ENCODE measurements at places on chromosomes 11 and 22.

DNA sequence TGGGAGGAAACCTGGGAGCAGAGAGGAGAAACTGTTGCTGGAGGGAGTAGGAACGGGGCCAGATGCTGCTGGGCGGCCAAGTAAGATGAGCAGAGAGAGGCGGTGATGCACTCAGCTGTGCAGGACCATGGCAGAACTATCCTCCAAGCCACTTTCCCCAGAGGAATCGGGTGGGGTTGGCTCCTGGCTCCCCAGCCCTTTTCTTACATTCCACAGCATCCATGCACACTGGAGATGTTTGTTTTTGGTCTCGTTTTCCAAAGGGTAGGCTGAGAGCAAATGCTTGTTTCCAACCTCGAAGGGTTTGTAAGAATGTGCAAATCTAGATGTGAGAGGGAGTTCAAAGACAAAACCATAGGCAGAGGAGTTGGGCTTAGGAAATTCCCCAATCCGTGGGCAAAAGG is 73.2 kb downstream of the DBX1 start:
- no peak for DNase-seq

GRCh38 chr11:78735711-78736110 is 161.0 kb upstream of the NARS2 start:
- no peak for DNase-seq

DNA sequence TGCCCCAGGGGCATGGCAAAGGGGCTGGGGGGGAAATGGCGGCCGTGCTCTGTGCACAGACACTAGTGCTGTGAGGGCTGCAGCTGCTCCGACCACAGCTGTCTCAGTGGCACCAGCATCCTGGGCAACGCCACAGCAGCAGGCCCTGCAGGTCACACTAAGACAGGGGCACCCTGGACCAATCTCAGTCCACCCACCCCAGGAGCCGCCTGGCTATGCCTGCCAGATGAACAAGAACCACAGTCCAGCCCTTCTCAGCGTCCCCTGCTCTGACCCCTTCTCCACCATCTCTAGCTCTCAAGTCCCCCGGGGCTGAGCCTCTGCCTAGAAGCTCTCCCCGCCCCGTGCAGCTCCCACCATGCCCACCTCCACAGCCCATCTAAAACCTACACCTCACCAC is 16.5 kb downstream of the TUBGCP6 start:
- DNase-seq, result no peak

GRCh38 chr11:69391192-69392103 is 90.0 kb upstream of the LINC01488 start:
- no peak for DNase-seq

GRCh38 chr11:67053896-67054329 is 2.7 kb upstream of the RHOD start:
- DNase-seq, result peak; percentile 63

GRCh38 chr22:43263645-43264514 is 76.9 kb upstream of the TTLL12 start:
- peak; percentile 96 for DNase-seq

GRCh38 chr11:13339195-13340153 is 61.9 kb downstream of the BMAL1 start:
- DNase-seq, result peak; percentile 27

DNA sequence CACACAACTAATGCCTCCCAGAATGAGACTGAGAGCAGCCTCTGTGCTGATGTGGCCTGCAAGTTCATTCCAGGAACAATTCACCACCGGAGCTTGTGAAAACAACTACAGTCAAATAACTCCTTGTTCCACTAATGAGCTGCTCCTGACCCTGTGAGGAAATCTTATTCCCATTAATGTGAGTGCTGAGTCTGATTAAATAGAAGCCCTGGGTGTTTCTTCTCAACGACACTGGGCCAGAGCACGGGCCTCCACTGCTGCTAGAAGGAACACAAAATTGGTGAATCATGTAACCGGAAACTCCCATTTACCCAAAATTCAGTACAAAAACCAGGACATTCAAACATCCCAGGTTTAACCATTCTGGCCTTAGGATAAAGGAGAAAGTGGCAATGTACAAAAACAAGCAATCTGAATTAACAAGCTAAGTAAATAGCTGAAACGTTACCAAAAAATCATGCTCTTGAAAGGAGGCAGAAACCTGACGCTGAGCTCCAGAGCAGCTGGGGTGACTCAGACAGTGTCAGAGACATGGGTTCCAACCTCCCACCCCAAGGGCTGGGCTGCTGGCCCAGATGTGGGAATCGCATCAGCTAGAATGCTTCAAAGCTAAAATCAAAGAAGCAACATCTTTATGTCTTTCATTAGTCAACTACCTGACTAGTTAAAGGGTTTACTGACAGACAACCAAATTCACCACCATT is 26.7 kb downstream of the SERGEF start:
- DNase-seq, result no peak

DNA sequence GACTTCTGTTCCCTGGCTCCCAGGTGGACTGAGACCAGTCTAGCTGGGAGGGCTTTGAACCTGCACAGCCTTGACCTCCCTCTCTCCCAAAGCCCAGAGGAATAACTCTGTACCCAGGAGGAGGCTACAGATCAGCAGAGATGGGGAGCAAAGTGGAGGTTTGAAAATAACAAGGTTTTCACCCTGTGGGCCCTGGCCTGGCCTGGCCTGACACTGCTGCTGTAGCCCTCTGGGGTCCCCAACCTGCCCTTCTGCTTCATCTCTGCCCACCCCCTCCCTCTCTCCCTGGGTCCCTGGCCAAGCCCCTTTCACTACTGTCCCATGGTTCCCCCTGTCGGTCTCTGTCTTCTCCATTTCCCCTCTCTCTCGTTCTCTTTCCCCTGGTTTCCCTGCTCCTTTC is 225.2 kb downstream of the BUD13 start:
- no peak for DNase-seq

- DNase-seq, result no peak
Measured at GRCh38 chr11:74577624-74578396, 14.6 kb upstream of the POLD3 start.

- DNase-seq, result peak; percentile 69
Measured at GRCh38 chr22:20494978-20495860, at the start of gene KLHL22. Gene KLHL22, minus strand, starts transcription at chr22:20495795. Its CDS starts 6,584 bp downstream, at chr22:20489211.

DNA sequence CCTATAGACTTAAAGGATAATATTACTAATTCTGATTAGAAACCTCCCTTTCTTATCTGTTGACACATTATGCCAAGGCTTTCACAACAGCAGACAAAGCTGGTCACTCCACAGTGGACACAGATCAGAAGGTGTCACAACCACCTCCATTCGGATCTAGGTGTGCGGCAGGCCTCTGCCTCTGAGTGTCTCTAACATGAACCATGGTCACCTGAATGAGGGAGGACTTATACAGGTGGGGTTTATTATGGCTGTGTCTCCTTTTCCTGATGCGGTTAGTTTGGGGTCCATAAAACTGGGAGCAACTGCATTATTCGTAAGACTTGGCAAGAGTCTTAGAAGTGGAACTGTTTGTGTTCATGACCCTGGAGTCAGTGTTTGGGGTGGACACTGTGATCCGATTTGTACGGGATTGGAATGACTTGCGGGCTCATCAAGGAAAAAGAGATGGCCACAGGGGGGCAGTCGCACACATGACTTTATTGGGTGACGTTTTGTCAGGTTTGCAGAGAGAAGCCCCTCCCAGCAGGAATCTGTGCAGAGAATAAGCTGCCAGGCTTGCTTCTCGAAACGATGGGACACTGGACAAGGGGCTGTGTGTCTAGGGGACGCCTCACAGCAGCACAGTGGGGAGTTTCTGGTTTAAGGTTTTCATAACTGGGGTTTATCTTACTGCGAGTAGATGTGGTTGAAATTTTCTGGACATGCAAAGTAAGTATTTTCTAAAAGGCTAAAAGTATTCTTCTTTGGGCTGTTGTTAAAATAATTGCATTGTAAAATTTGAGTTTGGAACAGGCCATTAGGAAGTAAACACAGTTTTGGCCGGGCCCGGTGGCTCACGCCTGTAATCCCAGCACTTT is 90.6 kb downstream of the GAB4 start:
- DNase-seq, result peak; percentile 70

DNA sequence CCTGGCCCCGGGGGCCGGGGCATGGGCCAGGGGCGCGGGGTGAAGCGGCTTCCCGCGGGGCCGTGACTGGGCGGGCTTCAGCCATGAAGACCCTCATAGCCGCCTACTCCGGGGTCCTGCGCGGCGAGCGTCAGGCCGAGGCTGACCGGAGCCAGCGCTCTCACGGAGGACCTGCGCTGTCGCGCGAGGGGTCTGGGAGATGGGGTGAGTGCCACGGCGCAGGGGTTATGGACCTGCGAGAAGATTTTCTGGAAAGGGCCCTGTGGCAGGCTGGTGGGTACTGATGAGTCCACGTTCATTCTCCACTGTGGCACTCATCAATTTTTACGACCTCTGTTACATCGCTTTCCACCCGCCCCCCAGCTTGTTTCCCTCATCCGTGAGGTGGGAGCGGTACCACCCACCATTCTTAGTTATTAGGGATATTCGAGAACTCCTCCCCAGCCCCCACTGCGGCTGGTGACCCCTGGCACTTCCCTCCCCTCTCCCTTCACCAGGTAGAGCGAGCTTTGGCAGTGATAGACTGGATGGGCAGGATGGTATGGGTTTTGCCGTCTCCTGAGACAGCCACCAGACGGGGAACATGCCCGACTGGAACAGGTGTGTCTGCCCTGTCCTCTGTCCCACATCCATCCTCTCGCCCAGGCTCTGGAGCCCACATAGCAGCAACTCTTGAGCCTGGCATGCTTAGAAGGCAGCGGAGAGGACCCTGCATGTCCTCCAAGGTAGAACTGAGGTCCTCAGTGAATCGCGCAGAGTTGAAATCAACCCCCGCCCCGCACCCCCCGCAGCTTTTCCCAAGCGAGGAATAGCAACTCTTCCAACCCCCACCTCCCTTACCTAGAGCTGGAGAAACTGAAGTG is 562 bp downstream of the DGAT2 start:
- DNase-seq, result no peak
